Stimulated activated CD8-positive, alpha-beta memory T cell treated with anti-CD3 and anti-CD28 coated beads, Interleukin-15, amount 100 ng/mL, for 1 hour (primary cell): ENCODE measurements at places on chromosomes 13 and 19.

- DNase-seq = no peak
Observed at GRCh38 chr13:91744284-91744683, 345.9 kb downstream of the GPC5 start.

DNA sequence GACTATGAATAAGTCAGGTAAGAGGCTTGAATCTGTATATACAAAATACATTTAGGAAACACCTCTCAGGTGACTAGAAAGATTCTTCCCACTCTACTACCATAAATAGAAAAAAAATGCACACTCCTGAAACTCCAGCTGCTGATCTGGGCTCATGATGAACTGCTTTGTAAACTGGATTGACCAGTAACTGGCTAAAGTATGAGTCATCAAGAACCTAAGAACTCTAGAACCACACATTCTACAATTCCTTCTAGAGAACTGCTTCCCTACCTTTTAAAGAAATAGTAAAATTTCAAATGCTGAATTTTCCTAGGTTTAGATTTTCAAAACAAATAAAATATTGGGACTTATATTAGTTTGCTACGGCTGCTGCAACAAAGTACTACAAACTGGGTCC lies 55.2 kb downstream of the ELF1 start:
- no peak for DNase-seq

DNA sequence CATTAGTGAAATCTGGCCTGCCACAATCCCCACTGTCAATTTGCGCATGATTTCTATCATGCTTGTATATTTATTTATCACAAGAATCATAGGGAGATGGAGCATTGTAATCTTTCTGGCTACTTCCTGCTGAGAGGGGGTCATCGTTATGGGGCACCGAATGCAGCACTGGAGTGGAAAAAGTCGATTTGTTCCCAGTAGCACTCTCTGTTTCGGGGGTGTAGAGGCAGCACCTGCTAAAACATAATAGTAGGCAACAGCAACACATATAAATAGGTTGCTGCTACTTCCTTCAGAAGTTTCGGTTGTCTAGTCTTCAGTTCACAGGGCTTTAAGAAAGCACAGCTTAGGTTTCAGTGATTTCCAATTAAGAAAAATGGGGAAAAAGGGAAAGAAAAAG lies 23.4 kb upstream of the CEACAM21 start:
- no peak for DNase-seq

DNA sequence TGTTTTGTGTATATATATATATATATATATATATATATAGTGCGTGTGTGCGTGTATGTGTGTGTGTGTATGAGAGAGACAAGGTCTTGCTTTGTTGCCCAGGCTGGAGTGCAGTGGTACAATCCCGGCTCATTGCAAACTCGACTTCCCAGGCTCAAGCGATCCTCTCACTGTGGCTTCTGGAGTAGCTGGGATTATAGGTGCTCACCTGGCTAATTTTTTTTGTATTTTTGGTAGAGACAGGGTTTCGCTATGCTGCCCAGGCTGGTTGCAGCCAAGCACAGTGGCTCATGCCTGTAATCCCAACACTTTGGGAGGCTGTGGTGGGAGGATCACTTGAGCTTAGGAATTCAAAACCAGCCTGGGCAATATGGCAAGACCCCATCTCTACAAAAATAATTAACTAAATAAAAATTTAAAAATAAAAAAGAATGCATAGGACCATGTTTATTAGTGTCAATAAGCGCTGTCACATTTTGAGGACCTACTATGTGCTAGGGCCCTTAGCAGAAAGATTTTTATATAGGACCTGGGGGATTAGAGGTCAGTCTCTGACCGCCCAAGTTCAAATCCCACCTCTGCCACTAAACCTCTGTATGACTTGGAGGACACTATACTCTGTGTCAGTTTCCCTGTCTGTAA lies 1.8 kb downstream of the PVR start:
- no peak for DNase-seq

DNA sequence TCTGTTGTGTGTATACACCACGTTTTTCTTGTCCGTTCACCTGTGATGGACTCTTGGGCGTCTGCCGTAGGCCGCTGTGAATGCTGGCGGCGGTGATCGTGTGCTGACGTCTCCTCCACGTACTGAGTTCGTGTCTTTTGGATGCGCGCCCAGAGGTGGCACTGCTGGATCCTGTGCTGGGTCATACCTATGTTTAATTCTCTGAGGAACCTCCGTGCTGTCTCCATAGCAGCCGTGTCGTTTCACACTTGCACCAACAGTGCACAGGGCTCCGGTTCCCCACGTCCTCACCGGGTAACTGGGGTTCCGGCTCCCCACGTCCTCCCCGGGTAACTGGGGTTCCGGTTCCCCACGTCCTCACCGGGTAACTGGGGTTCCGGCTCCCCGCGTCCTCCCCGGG lies 56.2 kb downstream of the ATP11A start:
- no peak for DNase-seq

GRCh38 chr19:33094436-33095067 lies 13.6 kb downstream of the GPATCH1 start:
- no peak for DNase-seq
